Neural crest cell (in vitro differentiated cells): ENCODE measurements at places on chromosomes 1 and 21. TPM values are rescaled to one million over a fixed set of nuclear protein-coding genes. Genes with fewer than 3 reads are reported as not detected.

Gene OR2M3
- not detected in 2 replicates for total RNA-seq

Gene WNT9A
- 0.48 and 0.54 TPM in 2 replicates for total RNA-seq

Gene TMPRSS15
- not detected in 2 replicates for total RNA-seq

Gene FAAH
- 16.2 and 17.4 TPM in 2 replicates for total RNA-seq

DNA sequence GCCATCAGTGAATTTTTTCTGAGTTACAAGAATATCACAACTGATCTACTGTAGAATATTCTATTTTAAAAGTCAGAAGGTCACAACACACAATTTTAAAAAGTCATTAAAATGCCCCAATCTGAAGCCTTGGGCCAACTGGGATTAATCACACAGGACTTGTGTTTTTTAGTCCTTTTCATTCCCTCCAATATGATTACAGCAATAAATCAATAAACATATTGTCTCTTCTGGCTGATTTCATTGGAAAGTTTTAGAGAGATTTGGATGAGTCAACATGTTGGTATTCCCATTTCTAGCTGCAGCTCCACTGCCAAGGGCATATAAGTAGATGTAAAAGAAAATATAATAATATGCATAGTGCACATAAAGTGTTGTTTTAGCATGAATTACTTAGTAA, 85.8 kb downstream of the NIBAN1 start:
- no peak overlapping the region for H3K4me3 ChIP-seq
- H3K36me3 ChIP-seq = no peaks in the 10 kb centered on the region
- no peak for DNase-seq

DNA sequence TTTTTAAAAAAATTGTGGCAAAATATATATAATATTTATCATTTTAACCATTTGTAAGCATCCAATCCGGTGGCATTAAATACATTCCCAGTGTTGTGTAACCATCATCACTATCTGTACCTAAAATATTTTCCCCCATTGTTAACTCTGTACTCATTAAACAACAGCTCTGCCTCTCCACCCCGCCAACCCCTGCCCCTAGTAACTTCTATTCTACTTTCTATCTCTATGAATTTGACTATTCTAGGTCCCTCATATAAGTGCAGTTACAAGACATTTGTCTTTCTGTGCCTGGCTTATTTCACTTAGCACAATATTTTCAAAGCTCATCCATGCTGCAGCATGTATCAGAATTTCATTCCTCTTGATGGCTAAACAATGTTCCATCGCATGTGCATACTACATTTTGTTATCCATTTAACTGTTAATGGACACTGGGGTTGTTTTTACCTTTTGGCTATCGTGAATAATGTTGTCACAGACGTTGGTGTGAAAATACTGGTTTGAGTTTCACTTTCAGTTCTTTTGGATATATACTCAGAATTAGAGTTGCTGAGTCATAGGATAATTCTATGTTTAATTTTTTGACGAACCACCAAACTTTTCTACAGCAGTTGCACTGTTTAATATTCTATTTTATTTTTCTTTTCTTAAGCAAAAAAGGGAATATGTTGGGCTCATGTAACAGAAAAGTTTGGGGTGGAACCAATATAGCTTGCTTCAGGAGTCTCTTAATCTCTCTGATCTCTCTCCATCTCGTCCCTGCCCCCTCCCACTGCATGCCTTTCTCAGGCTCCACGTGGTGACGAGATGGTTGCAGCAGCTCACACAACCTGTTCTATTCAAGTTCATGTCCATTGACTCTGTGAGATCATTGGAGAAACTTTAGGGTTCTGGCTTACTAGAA, 25.2 kb upstream of the RCAN1 start:
- no peak overlapping the region for H3K4me3 ChIP-seq
- H3K36me3 ChIP-seq = no peaks in the 10 kb centered on the region
- H3K27me3 ChIP-seq = peaks cover 6% of the 10 kb centered on the region
- DNase-seq = no peak
- no peaks in the 10 kb centered on the region for H3K4me1 ChIP-seq
- no peak overlapping the region for H3K27ac ChIP-seq

DNA sequence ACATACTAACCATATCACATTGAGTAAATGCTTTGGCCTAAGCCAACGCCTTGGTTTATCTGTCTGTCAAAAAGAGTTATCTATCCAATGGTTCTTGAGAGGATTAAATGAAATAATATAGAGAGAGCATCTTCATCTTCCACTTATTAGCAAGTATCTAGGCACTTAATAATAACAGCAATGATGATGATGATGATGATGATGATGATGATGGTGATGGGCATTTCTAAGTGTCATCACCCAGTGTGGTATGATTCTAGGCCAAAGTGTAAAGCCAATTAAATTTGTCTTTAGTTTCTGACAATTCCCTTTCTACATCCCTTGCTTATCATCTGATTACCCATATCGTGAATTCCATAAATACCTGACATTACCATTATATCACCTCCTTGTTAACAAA, 65.7 kb upstream of the LRRC53 start:
- no peak overlapping the region for H3K4me3 ChIP-seq
- no peaks in the 10 kb centered on the region for H3K36me3 ChIP-seq
- H3K27me3 ChIP-seq = no peaks in the 10 kb centered on the region
- no peaks in the 10 kb centered on the region for H3K4me1 ChIP-seq
- DNase-seq = no peak

GRCh38 chr1:151327903-151328674, 873 bp upstream of the PI4KB start:
- no peaks in the 10 kb centered on the region for H3K27me3 ChIP-seq
- H3K4me1 ChIP-seq = peaks cover 32% of the 10 kb centered on the region
- no peaks in the 10 kb centered on the region for H3K36me3 ChIP-seq
- peak overlapping the region; percentile 95 for H3K27ac ChIP-seq

DNA sequence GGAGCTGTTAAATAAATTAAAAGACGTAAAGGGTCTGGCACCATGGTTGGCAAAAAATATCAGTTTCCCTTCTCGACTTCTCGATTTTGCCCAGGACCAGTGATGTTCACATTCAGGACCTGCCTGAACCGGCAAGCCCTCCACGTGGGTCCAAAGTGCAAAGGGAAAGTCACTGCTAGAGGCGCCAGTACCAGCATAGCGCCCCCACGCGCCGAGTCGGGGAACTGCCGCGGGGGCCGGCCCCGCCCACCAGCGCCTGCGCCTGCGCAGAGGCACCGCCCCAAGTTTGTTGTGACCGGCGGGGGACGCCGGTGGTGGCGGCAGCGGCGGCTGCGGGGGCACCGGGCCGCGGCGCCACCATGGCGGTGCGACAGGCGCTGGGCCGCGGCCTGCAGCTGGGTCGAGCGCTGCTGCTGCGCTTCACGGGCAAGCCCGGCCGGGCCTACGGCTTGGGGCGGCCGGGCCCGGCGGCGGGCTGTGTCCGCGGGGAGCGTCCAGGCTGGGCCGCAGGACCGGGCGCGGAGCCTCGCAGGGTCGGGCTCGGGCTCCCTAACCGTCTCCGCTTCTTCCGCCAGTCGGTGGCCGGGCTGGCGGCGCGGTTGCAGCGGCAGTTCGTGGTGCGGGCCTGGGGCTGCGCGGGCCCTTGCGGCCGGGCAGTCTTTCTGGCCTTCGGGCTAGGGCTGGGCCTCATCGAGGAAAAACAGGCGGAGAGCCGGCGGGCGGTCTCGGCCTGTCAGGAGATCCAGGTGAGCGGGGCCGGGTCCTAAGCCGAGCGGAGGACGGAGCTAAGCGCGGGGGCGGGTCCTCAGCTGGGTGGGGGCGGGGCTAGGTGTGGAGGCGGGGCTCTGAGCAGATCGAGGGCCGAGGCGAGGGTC, at the start of gene PINK1:
PINK1 (plus strand) TSS at position 269 of the 875 bp plus-strand sequence; CDS start at position 360, 91 bp downstream.
- peak within 1 kb of the TSS; percentile 71 for H3K27ac ChIP-seq
- H3K4me3 ChIP-seq = peak within 1 kb of the TSS; percentile 91
- H3K36me3 ChIP-seq = no peaks in the 10 kb centered on the region
- peaks cover 4% of the 10 kb centered on the region for H3K27me3 ChIP-seq
- peak; percentile 92 for DNase-seq
- H3K4me1 ChIP-seq = peaks cover 19% of the 10 kb centered on the region

GRCh38 chr1:17287130-17287776, 20.7 kb upstream of the PADI4 start:
- no peak for DNase-seq
- H3K27ac ChIP-seq = no peak overlapping the region
- no peaks in the 10 kb centered on the region for H3K36me3 ChIP-seq
- no peak overlapping the region for H3K4me3 ChIP-seq

GRCh38 chr1:33519240-33519884, 46.9 kb downstream of the ZSCAN20 start:
- no peaks in the 10 kb centered on the region for H3K36me3 ChIP-seq
- no peak overlapping the region for H3K27ac ChIP-seq
- DNase-seq = no peak
- peaks cover 6% of the 10 kb centered on the region for H3K27me3 ChIP-seq

- no peaks in the 10 kb centered on the region for H3K36me3 ChIP-seq
- no peak overlapping the region for H3K4me3 ChIP-seq
- H3K4me1 ChIP-seq = no peaks in the 10 kb centered on the region
- H3K27ac ChIP-seq = no peak overlapping the region
- H3K27me3 ChIP-seq = peaks cover 40% of the 10 kb centered on the region
Observed at GRCh38 chr1:86176226-86176625, 19.7 kb upstream of the COL24A1 start.

DNA sequence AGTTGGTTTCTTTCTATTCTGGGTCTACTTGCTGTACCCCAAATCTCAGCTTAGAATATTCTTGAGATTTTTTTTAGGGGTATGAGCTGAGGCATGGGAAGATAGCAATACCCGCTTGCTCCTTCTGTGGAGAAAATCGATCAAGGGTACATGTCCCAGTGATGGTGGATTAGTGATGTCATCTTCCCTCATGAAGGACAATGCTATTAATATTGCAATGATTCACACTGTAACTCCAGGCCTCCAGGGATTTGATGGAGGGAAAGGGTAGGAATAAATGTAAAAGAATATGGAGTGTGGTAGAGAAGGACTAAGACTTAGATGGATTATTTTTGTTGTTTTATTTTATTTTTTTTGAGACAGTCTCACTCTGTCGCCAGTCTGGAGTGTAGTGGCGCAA, 47.4 kb downstream of the XCL1 start:
- no peaks in the 10 kb centered on the region for H3K27me3 ChIP-seq
- no peak overlapping the region for H3K27ac ChIP-seq
- no peaks in the 10 kb centered on the region for H3K36me3 ChIP-seq
- no peak for DNase-seq

- no peak for DNase-seq
- H3K36me3 ChIP-seq = no peaks in the 10 kb centered on the region
- no peaks in the 10 kb centered on the region for H3K27me3 ChIP-seq
- no peak overlapping the region for H3K27ac ChIP-seq
- H3K4me3 ChIP-seq = peak overlapping the region; percentile 84
Observed at GRCh38 chr1:2193514-2194281, 874 bp downstream of the FAAP20 start.

- DNase-seq = no peak
- H3K27ac ChIP-seq = no peak overlapping the region
- H3K36me3 ChIP-seq = no peaks in the 10 kb centered on the region
- no peaks in the 10 kb centered on the region for H3K4me1 ChIP-seq
- H3K27me3 ChIP-seq = peaks cover 2% of the 10 kb centered on the region
Observed at GRCh38 chr1:176391621-176392020, 71.4 kb upstream of the PAPPA2 start.

DNA sequence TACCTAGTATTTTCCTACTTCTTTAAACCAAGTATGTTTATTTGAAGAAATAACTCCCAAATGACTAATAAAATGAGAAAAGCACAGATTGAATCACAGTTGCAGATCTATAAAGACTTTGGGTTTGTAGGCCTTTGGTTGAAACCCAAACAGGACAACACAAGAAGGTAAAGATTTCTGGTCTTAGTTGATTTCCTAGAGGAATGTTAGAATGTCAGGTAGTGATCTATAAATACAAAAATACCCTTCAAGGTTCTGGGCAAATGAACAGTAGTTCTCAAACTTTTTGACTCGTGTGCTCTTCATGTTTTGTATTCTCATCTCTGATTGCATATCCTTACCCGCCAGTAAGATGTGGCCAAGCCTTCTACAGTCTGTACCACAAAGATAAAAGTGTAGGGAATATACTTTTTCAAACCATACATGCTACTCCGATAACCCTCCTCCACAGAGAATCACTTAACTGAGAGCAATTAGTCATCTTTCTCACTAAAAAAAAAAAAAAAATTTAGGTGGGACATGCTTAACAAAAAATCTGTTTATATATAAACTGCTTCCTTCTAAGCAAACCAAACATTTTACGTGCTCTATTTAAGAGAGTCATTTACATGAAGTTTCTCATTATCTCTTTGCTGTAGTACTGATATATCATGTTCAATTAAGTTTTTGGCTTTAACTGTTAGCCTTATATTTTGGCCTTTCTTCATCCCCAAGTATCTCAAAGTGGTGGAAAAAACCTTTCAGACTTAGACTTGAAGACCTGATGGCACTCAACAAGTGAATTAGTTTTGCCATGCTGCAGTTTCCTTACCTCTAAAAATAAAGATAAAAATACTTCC, 36.0 kb downstream of the CNIH4 start:
- H3K36me3 ChIP-seq = peaks cover 22% of the 10 kb centered on the region
- H3K27ac ChIP-seq = no peak overlapping the region
- no peaks in the 10 kb centered on the region for H3K27me3 ChIP-seq
- H3K4me3 ChIP-seq = no peak overlapping the region
- H3K4me1 ChIP-seq = no peaks in the 10 kb centered on the region

GRCh38 chr21:41953831-41954653, at the start of gene C2CD2:
Gene C2CD2, minus strand, starts transcription at chr21:41954018. Its CDS starts 370 bp downstream, at chr21:41953648.
- H3K4me1 ChIP-seq = peaks cover 32% of the 10 kb centered on the region
- H3K36me3 ChIP-seq = peaks cover 2% of the 10 kb centered on the region
- H3K27me3 ChIP-seq = peaks cover 34% of the 10 kb centered on the region
- DNase-seq = peak; percentile 37

DNA sequence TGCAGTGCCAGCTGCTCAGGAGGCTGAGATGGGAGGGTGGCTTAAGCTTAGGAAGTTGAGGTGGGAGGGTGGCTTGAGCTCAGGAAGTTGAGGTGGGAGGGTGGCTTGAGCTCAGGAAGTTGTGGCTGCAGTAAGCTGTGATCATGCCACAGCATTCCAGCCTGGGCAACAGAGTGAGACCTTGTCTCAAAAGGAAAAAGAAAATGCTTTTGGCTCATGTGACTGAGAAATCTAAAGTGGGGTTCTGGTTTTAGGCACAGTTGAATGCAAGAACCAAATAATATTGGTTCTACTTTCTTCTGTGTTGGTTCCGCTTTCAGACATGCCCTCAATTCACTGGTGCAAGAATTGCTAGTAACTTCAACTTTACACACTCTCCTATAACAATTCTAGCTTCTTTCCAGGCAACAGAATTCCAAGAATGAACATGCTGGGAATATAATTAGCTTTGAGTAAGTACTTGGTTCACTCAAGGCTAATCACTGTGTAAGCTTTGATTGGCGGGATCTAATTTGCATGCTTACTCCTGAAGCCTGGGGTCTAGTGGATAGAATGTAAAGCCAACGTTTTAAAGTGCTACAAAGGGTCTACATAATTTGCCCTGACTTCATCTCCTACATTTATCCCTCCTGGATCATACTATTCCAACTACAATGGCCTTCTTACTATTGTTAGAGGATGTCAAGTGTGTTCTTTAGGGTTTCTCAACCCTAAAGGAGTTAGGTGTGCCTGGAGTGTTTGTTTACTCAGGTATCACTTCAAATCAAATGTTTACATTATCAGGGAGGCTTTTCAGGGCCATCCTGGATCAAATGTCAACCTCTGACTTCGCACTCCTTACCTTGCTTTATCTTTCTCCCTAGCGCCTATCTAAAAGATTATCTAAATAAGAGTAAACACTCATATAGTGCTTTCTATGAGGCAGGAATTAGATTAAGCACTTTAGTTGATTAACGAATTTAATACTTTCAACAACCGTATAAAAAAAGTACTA, 115.1 kb downstream of the SLC16A1 start:
- no peaks in the 10 kb centered on the region for H3K27me3 ChIP-seq
- H3K27ac ChIP-seq = no peak overlapping the region

GRCh38 chr21:31946231-31946630, 73.4 kb downstream of the HUNK start:
- H3K27ac ChIP-seq = peak overlapping the region; percentile 81
- no peaks in the 10 kb centered on the region for H3K27me3 ChIP-seq
- no peak for DNase-seq
- H3K4me1 ChIP-seq = peaks cover 37% of the 10 kb centered on the region
